ENCODE measurements at places on chromosomes 3 and 15.

DNA sequence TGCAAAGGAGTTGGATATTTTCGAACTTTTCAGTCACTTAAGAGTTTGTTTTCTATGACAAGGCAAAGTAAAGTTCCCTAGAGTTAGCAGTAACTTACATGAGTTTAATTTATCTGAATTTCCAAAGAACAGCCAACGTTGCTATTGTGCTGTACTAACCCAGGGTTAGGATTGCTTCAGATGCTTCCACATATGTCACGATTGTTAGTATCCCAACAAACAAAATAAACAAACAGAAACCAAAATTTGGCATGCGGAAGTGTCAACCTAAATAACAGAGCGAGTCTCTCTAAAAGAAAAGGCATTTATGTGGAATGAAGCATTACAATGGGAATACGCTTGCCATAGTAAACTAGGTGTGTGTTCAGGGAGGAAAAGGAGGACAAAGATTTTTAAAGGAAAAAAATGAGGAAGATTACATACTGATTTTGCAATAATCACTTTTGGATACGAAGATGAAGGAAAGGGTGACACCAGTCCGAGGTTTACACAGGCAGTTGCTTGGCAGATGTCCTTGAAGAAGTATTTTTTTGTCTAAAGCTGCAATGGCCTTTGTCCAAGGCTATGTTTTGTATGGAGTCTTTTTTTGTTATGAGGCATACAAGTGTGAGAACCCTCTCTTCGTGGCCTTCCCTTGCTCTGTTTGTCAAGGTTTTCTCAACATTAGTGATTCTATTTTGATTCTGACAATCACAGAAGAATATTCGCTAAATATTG is 267.9 kb downstream of the GABRG3 start:
- DNase-seq = no peak

DNA sequence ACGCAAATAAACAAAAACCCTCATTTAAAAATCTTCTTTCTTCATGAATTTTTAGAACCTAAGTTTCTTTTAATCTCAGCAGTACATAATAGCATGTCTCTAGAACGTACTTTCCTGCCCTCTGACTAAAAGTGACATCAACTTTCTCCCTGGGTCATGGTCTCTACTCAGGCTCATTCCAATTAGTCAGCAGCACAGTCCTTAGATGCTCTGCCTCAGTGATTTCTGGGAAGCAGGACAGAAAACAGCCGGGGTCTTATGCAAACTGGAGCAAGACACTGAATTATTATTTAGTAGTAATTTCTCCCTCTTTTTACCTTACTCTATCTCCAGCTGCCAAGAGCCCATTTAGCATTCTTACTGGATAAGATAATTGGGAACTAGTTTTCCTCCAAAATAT is 365.2 kb downstream of the TUSC7 start:
- no peak for DNase-seq

- no peak for DNase-seq
Measured at GRCh38 chr3:138947495-138948121, 591 bp downstream of the FOXL2NB start.

GRCh38 chr3:57753016-57753415 is 3.1 kb upstream of the SLMAP start:
- DNase-seq = no peak

DNA sequence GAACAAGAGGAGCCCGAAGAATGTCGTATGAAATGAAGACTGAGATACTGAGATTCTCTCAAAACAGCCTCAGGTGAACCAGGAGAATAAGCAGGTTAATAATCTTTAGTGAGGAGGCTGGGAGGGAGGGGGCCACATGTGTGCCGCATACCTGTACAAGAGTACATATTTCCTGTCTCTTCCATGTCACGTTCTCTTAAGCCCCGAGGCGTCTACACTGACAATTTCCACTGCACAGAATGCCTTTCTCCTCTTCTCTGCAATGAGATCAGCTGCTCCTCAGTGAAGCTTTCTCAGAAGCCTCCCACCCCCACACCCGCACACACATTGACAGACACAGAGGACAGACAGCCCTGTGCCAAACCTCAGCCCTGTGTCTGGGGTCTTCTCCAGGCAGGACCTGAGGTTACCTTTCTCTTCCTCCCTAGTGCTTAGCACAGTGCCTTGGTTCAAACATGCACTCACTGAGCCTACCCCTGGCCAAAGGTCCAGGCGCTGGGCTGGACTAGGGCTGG is 55.4 kb downstream of the PDZRN3 start:
- DNase-seq = no peak

DNA sequence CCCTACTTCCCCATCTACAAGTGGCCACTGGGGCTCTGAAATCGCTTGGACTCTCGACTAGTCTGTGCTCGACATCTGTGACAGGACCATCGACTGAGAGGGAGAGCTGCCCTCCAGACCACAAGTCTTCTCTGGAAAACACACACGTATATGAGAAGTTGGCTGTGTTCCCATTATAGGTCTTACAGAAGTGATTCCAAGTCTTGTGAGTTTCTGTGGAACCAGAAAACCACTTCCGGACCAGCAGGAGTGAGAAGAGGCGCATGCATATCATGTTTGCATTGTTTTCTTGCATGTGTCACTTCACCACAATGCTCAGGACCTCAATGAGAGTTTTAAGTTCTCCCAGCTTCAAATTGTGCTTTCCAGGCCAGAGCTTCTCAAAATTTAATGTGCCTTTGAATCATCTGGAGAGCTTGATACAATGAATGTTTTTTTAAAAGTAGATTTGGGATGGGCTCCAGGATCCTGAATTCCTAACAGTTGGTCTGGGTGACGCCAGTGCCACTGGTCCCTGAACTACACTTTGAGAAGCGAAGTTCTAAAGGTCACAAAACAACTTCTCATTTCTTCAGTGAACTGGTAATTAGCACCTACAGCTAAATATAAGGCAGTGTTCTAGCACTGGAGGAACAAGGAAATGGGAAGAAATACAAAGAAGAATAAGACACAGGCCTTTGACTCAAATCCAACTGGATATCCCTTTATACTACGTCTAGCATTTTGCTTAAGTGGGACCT is 15.7 kb downstream of the LIPC start:
- no peak for DNase-seq

GRCh38 chr3:41348401-41348800 is 149.1 kb downstream of the CTNNB1 start:
- DNase-seq = no peak

GRCh38 chr15:60804986-60805949 is 326.3 kb upstream of the ICE2 start:
- no peak for DNase-seq

- no peak for DNase-seq
Measured at GRCh38 chr15:29978411-29979382, 104.1 kb upstream of the GOLGA8J start.

DNA sequence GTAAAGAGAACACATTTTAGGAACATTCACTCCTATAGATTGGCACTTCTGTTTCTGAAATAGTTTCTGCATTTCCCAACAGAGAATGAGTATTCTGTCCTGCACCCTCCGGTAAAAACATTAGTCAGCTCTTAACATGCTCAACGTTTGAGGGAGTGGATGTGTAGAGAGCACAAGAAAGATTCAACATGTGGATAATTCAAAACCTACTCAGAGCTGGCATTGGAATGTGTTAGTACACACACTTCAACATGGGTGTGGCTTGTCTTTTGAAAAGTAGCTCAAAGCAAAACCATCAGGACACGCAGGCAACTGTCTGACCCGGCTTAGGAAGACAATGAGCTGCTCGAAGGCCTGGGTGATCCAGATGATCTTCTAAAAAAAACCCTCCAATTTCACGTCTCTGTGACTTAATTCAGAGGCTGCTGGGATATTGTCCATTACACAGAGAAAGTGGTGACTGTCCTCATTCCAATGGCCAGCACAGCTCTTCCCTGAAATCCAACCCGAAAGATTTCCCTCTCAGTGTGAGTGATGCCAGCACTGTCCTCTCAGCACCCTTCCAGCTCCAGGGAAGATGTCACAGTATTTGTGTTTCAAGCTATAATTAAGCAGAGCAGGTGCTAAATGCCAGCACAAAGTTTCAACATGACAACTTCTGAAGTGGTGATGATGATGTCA is 18.1 kb downstream of the FBN1 start:
- no peak for DNase-seq

DNA sequence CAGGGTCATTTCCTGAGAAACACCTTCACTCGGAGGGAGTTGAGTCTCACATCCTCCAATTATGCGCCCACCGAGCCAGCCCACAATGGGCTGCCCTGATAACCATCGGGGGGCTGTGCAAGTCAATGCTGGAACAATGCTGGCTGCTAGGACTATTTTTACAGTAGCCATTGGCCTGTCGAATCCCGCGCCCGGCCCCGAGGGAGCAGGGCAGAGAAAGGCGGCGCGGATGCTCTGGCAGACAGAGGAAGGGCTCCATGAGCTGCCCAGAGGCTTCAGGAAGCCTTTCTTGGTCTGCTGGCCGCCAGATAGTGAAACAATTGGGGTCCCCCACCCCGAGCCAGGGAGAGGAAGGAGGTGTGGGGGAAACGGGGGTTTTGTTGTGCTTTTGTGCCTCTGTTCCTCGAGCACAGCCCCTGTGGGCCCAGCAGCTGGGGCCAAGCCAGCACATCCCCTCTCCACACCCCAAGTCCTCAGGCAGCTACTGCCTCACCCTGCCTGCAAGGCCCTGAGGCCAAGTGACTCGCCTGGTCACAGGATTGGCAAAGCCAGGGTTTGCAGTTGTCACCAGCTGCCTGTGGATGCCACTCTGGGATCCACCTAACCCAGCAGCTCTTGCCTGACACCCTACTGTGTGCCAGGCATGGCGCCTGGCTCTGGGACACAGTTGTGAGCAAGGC is 39.0 kb downstream of the SLC6A6 start:
- DNase-seq = no peak

GRCh38 chr3:110903771-110904519 is 167.7 kb upstream of the NECTIN3 start:
- no peak for DNase-seq

DNA sequence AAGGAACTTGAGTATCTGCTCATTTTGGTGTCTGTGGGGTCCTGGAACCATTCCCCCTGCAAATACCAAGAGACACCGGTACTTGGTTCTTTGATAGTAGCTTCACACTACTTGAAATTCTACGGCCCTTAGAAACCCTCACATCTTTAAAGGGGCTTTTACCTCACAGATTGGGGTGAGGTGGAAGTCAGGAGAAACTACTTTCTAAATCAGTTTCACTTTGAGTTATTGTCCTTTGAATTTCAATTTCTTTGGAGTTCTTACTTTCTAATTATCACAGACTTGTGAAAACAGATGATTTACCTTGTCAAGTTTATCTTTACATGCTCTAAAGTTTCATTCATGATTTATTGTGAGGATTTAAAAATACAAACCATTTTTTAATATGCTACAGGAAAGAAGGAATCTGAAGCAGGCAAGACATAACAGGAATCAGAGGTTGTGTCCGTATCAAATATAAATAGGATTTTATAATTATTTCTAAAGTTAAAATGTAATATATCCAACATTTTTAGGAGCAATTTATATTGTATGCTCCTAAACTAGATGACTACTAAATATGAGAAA is 98.9 kb downstream of the NEDD4 start:
- DNase-seq = peak; percentile 1

DNA sequence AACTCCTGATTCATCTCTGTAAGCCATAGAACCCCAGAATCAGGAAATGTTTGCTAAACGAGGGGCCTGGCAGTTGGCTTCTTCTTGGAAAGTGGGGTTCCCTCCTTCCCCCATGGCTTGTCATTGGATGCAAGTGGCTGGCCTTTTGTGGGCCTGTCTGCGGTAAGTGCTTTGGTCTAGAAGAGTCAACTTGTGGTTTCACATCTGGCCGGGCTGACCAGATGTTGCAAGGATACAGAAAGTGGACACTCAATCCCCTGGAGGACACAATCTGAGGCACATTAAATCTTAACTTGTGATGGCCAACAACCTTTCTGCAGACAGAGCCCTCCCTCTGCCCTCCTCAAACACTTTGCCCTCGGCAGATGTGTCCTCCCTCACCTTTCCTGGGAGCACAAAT is 1.1 kb downstream of the FAH start:
- no peak for DNase-seq

DNA sequence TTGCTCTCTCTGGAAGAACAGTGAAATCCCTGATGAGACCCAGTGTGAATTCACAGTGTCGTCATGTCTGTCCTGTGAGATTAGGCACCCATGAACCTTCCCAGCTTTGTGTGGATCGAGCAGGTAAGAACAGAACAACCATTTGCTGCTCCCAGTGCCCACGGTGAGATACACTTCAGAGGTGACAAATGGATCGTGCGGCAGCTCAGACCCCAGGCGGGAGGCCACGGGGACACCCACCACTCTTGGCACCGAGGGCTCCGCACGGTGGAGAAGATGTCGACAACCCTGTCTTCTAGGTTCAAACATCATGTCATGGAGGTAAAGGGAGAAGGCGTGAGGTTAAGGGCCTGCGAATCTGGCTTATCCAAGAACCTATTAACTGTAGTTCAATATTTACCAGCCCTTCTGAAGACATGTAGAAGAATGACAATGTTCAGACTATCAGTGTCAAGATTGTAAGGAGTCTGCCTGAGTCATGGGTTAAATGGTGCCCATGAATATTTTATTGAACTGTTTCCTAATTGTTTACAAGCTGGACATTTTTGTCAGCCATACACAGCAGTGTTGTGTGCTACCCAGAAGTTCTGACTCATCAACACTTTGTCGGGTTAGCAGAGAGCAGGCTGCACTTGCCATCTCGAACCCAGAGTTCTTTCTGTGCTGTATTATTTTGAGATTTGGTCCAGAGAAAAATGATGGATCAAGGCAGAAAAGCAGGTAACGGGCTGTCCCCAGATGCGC is 15.5 kb upstream of the PCSK6 start:
- DNase-seq = no peak

DNA sequence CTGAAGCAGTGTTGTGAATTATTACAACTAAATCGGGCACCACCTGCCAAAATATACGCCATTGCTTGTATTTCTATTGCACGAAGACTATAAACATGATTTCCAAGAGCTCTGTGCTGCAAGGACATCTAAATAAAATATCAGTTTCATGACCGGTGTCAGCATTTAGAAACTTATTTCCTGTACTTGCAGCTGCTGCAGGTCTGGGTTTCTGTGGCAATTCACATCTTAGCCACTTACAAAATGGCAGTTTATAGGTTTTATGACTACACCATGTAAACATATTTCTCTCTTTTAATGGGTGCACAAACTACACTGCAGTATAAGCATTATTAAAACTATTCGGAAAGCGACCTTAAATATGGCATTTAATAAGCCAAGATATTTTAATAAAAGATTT is 359.4 kb downstream of the VPS13C start:
- no peak for DNase-seq

- no peak for DNase-seq
Measured at GRCh38 chr15:55774113-55774970, 31.4 kb upstream of the PRTG start.

GRCh38 chr3:140092848-140093536 is 158.0 kb downstream of the CLSTN2 start:
- DNase-seq = no peak

GRCh38 chr15:72302955-72303354 is 17.0 kb downstream of the CELF6 start:
- no peak for DNase-seq

- no peak for DNase-seq
Measured at GRCh38 chr15:51098331-51098619, 3.6 kb upstream of the TNFAIP8L3 start.

- DNase-seq = no peak
Measured at GRCh38 chr3:142275856-142276255, 50.5 kb upstream of the GK5 start.
